Activated CD8-positive, alpha-beta memory T cell treated with anti-CD3 and anti-CD28 coated beads for 24 hours (primary cell): ENCODE measurements at places on chromosomes 11 and 22.

- DNase-seq: no peak
Measured at GRCh38 chr11:40445391-40445790, 1014.1 kb downstream of the LRRC4C start.

DNA sequence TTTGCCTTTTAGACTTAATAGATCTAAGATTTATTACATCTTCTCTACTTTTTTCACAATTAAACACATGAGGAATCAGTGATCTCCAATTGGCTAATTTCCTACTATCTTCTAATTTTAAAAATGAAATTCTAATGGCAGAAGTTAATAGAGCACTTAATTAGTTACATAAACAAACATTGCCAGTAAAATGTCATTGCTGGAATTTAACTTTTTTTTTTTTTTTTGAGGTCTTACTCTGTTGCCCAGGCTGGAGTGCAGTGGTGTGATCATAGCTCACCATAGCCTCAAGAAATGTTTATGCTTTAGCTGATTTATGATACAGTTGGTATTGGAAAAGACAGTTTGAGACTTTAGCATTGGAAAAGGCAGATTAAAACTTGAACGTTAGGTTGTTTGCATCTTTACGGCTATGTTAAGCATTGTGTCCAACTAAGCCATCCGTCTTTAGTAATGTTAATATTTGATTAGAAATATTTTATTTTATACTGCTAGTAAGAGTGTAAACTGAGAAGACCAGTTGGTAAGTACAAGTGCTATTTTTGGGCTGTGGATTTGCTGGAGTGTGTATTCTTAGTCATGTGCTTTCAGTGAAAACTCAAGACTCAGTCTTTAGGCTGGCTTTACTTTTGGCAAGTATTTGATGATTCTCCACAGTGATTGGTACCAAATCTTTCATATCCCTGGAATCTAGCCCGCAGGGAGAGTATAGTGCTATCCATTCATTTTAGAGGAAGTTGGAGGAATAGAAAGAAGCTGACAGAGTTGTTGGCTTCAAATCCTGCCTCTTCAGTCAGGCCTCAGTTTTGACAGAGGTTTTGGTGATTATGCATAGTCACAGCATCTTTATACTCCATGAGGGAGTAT is 4.5 kb downstream of the ANO5 start:
- no peak for DNase-seq

DNA sequence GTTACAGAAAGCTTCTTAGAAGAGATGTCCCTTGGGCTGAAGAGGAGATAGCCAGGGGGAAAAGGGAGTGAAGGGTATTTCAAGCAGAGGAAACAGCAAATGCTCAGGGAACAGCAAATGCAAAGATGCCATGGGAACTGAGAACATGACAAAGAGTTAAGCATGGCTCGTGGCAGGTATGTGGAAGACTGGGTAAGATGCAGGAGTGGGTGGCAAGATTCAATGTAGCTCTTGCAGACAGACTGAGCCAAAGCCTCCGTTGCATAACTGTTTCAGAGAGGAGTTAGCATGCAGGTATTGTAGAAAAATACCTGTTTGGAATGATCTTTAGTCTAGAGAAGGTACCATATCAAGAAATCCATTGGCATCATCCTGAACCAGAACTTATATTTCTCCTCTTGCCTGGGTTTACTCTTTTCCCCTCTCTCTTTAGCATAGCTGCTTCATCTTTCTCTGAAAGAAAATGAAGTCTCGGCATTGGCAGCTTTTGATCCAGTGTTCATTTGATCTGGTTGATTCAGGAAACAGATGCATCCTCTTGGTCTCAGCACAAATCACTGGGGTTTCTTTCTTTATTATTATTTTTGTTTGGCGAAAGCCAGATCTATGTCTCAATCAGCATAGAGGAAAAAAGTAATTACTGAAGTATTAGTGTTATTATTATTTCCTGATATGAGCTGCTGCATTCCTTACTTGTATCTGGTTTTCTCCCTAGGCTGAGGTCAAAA is 41.7 kb upstream of the NUP160 start:
- no peak for DNase-seq

DNA sequence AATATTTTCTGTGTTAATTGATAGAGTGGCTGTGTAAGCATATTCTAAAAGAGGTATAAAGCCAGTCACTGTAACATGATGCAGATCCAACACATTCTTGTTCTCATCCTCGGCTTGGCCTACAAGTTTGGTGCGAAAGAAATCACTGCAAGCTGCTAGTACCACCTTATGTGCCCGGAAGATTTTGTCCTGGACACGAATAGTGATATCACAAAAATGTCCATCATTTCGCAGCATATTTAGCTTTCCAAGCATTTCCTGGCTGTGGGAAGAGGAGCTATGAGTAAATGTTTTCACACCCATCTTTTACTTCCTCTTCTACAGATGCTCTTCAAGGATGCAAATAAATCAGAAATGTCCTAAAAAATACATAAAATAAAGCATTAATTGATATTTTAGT is 53.1 kb downstream of the ZBTB44 start:
- no peak for DNase-seq

GRCh38 chr11:60895687-60896086 is 10.7 kb downstream of the PRPF19 start:
- DNase-seq: no peak

- no peak for DNase-seq
Measured at GRCh38 chr11:2103668-2104523, 35.3 kb downstream of the IGF2 start.

DNA sequence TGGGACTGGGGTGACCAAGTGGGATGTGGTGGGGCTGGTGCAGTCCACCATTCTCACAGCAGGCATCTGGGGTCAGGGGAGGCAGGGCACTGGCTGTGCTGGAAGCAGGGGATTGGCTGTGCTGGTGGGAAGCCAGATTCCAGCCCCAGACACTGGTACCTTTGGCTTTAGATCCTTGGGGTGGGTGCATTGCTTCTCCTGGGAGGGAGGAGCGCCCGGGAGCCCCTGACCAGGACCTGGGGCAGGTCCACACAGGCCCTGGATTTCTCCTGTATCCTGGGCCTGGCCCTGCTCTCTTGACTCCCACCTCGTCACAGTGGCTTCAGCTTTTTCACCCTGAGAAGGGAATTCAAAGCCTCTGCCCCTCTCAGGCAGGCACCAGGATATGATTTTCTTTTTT is 38.5 kb downstream of the ST3GAL4 start:
- DNase-seq: no peak

- no peak for DNase-seq
Measured at GRCh38 chr22:24141586-24141985, 39.7 kb upstream of the SUSD2 start.

GRCh38 chr11:86919557-86920210 is 35.5 kb downstream of the FZD4 start:
- no peak for DNase-seq

GRCh38 chr11:78310500-78310909 is 107.1 kb downstream of the GAB2 start:
- no peak for DNase-seq

DNA sequence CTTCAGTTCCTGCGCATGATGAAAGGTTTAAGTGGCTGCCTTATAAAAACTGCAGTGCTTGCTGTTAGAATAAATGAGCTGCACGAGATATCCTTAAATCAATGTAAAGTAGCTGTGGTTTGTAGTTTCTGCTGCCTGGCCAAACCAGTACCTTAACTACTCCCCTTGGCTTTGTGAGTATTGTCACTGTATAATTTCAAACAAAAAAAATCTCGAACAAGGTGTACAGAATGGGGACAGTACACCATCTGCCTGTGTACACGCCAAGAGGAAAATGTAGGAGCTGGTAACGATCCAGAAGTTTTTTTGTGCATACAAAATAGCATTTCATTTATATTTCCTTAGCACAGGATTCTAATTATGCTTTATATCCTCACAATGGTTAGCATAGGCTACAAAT is 20.6 kb upstream of the NDUFC2 start:
- no peak for DNase-seq

GRCh38 chr22:45059296-45059695 is 49.5 kb upstream of the PHF21B start:
- no peak for DNase-seq

- no peak for DNase-seq
Measured at GRCh38 chr11:24844406-24844805, 347.6 kb downstream of the LUZP2 start.

GRCh38 chr11:47369676-47370075 is 8.7 kb downstream of the SPI1 start:
- DNase-seq: no peak

GRCh38 chr11:69158301-69159149 is 2.8 kb downstream of the SMIM38 start:
- DNase-seq: no peak

DNA sequence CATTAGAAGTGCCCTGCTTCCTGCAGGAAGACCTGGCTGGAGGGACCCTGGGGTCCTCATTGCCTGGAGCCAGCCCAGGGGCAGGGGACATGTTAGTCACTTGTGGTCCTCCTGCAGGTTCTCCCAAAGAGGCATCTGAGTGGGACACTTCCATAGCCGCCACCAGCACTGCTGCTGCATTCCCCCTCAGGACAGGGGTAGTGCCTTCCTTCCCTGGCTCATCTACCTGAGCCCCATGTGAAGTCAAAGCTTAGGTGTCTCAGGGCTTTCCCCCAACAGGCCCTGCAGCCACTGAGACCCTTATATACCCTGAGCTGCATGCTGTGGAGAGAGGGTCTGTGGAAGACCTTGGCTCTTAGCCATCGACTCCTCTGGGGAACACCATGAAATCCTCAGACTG is 45.0 kb upstream of the VPREB1 start:
- no peak for DNase-seq

DNA sequence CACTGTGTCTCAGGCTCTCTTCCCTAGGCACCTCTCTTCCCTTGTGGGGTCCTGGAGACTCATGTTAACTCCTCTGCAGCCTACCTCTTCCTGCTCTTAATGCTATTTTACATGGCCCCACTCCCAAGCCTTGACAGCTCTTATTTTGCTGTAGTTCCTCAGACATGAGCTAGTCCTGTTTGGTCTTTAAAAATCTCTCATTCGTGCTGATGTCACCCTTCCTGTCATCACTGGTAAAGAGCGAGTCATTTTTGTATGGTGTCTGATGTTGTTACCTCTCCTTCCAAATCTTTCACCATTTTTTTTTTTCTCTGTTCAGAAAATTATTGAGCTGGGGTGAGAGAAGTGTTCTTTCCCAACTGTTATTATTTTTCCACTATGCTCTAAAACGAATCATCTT is 84.8 kb upstream of the ZBED5 start:
- DNase-seq: no peak

- no peak for DNase-seq
Measured at GRCh38 chr22:27973846-27974245, 54.8 kb upstream of the PITPNB start.

- no peak for DNase-seq
Measured at GRCh38 chr11:101441747-101442146, 142.1 kb downstream of the TRPC6 start.

GRCh38 chr11:72084076-72084475 is 3.4 kb downstream of the LRRC51 start:
- DNase-seq: no peak

- DNase-seq: no peak
Measured at GRCh38 chr22:26713823-26714449, 56.5 kb downstream of the MIAT start.

DNA sequence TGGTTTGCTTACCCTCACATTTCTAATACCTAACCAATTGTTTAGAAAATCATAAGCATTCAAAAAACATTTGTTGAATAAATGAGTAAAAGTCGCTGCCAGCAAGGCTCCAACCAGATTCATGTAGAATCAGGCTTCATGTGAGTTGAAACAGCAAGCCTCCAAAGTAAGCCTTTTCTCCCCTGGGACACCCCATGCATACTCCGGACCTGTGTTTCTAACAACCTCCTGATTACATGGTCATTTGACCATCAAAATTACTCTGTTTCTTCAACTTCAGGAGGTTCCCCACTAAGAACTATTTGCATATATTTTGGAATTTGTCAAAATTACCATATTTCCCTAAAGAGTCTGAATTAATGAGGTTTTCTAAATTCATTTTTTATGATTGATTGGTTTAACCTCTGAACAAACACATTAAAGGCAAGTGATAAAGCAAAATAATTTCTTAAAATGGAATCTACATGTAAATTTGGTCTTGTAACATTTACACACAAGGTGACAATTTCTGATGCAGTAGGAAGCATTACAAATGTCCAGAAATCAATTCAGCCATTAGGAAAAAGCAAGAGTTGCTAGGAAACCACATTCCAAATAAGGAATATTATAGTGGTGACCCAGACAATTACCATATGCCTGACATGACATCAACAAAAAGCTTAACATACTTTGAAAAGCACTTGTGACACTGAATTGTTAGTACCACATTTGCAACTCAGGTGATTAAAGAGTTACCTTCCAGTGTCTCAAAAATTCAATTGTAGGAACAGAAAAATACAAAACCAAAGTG is 252.6 kb downstream of the GUCY1A2 start:
- DNase-seq: no peak

GRCh38 chr22:34696557-34696956 is 369.4 kb upstream of the ISX start:
- DNase-seq: no peak

GRCh38 chr11:88206751-88207150 is 31.5 kb upstream of the RAB38 start:
- DNase-seq: no peak

DNA sequence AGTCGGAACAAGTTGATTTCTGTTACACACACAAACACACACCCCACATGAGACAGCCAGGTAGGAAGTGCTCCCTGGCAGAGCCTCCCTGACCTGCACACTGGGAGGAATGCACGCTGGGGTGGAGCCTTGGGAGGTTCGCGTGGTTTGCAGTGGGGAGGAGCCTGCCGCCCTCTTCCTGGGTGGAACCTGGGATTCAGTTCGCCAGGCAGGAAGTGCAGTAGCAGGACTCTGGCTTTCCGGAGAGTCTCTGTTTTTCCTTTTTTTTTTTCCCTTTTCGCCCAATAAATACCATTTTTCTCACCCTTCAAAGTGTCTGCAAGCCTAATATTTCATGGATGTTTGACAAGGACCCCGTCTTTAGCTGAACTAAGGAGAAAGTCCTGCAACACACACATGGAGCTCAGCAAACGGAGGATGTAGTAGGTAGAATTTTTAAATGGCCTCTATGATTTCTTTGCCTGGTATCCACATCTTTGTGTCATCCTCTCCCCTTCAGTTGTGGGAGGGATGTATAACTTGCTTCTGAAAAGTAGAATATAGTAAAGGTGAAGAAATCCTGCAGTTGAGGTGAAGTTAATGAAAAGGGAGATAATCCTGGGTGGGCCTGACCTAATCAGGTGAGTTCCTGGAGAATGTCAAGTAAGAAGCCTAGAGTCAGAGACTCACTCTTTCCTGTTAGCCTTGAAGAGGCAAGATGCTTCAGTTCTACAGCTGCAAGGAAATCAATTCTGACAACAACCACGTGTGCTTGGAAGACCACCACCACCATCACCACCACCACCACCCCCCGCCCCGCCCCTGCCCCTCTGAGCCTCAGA is 72.9 kb downstream of the PIWIL4 start:
- DNase-seq: no peak

DNA sequence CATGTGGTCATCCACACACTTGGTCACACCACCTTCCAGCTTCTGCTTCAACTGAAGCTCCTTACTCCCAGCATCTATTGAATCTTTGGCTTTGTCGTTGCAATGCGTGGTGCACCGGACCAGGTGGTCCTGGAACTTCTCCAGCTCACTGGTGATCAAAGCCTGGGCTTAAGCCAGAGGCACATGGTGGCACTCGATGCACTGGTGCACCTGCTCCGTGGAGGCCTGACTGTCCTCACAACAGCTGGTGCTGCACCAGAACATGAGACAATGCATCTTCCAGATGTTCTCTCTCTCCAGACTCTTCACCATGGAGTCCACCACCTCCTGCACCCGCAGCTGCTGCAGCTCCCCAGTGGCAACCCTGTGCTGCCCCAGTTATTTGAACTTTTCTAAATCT is 56.0 kb downstream of the CELSR1 start:
- DNase-seq: no peak

- no peak for DNase-seq
Measured at GRCh38 chr11:116876656-116877055, 39.2 kb upstream of the APOA1 start.
